Thoracic aorta endothelial cell (primary cell): ENCODE measurements at places on chromosomes 5 and 9. TPM values are rescaled to one million over a fixed set of nuclear protein-coding genes. Genes with fewer than 3 reads are reported as not detected.

Gene KCNIP1
- not detected in 2 replicates for total RNA-seq

Gene PLCXD3
- total RNA-seq = under 0.01 and 0.13 TPM in 2 replicates

Gene CDC25C
- total RNA-seq = 13.0 and 19.0 TPM in 2 replicates

Gene LTC4S
- total RNA-seq = 0.40 and 0.43 TPM in 2 replicates

Gene SH3TC2
- 8.8 and 9.0 TPM in 2 replicates for total RNA-seq
